G401 (cell line): ENCODE measurements at places on chromosomes 4 and X.

- no peak for DNase-seq
Observed at GRCh38 chr4:7501873-7502272, 67.1 kb upstream of the PSAPL1 start.

DNA sequence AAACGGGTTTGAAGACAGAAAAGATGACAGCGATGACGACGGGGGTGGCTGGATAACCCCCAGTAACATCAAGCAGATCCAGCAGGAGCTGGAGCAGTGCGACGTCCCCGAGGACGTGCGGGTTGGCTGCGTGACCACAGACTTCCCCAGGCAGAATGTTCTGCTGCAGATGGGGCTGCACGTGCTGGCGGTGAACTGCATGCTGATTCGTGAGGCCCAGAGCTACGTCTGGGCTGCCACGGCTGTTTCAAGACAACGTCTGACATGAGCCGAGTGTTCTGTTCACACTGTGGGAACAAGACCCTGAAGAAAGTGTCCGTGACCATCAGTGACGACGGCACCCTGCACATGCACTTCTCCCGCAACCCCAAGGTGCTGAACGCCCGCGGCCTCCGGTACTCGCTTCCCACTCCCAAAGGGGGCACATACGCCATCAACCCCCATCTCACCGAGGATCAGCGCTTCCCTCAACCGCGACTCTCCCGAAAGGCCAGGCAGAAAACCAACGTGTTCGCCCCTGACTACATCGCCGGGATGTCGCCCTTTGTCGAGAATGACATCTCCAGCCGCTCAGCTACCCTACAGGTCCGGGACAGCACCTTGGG lies 319.2 kb upstream of the SLC7A11 start:
- no peak for DNase-seq

DNA sequence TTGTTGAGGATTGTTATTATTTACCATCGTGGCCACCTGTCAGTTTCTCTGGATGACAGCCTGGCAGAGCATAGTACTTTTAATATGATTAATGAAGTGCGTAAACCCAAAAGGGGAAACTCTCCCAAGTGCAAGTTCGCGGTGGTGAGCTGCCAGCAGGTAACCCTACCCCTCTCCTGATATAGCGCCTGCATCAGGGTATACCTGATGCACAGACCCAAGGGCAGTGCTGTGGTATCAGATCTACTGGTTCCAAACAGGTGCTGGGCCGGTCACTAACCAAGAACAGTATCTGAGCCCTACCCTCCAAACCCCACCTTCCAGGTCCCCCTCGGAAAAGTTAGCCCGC lies 1.6 kb downstream of the RNF150 start:
- peak; percentile 45 for DNase-seq

DNA sequence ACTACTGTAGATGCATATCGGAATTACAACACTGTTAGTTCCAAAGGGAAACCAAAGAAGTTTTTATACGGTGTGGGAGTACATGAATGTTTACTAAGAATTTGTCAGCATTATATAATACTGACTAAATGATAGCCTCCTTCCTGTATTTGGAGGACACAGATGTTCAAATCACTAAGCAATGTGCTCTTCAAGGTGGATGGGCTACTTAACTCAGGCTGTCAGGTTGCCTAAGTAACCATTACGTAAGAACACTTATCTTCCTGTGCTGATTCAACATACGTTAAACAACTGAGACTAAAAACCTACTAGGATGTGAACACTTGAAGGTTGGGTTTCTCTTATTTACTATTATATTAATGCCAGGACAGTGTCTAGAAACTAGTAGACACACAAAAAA lies 81.9 kb upstream of the HPGD start:
- no peak for DNase-seq

- DNase-seq = no peak
Observed at GRCh38 chr4:67020438-67020797, 524.9 kb downstream of the CENPC start.

DNA sequence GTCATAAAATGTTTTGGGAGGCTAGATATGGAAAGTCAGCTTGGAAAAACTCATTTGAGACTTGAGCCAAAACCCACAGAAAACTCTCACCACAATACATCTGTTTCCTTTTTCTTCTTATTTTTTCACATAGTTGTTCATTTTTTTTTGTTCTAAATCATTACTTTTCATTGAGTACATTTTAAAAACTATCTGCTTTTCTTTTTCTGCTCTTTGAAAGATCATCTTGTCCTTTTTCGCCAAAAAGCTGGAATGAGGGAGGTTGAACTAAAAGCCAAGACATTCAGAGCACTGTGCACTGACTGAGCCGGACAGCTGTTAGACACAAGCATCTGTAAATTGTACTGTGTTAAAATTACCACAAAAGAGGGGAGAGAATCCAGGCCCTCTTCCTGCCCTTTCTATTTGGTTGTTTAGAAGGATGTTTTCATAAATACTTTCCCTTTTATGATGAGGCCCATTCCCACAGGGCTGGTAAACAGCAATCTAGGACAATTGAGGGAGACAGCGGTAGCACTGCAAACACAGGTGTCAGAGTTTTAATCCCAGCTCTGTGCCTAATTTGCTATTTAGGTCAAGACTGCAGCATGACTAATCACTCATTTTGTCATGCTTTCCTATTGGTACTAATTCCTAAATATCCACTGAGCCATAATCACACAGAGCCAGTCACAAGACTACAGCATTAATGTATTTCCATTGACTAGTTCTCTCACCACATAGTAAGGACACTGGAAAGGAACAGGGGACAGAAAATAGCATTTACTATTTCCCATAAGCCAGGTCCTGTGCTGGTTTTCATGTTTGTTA lies 7.3 kb upstream of the RNF150 start:
- no peak for DNase-seq

DNA sequence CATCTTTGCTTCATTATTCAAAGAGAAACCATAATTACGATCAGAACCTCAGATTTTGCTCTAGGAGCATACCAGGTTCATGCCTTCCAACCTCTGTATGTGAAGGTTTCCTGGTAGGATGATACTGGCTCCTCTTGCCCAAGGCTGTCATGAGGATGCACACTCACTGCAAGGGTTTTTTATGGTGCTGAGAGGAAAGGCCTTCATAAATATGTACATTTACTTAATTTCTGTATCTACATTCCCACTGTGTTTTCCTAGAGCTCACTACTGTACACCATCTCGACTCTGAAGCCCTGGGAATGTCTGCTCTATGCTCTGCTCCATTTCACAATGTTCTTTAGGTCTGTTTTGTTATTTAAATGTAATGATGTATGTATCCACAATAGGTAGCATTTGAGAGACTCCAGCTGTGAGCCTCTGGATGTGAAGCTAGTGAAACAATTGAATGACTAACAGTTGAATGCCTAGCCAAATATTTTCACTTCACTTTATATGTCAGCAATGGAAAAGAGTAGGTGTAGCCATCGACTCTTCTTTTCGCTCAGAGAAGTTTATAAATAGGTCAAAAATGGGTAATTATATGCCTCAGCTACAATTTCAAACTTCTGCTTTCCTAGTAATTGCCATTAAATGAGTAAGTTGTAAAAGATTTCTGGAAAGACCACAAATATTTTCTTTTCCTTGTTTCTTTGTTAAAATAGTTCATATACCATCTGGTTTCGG lies 228.0 kb downstream of the PALLD start:
- no peak for DNase-seq

DNA sequence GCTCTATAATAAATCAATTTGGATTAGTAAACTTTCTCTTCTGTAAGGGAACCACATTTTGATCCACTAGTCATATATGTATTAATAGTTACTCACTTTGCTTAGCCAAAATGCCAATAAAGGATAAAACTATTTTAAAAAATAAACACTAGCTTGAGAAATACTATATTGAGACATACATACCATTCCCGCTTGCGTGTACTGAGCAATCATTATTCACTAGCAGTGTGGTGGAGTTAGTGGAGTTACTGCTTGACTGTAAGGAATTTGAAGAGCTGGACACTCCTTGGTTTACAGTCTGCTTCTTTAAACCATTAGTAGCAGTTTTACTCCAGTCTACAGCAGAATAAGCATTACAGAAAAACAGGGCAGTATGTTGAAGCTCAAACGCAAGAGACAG lies 10.8 kb upstream of the PHKA2 start:
- DNase-seq = no peak

DNA sequence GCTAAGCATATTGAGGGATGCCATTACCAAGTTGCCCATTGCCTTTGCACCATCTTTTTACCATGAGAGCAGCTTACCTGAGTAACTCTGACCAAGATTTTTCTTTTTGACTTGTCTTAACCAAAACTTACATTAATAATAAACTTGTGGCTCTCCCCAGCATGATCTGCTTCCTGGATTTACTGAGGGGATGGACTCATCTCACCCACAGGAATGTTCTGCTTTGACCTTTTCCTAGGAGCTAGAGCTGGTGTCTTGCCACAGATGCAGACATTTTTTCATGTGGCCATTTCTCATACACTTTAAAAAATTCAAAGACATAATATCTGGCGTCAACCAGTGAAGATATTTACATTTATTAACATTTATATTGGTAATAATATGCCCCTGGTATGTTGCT lies 79.2 kb upstream of the EFHC2 start:
- DNase-seq = no peak

GRCh38 chr4:48746608-48747362 lies 33.3 kb downstream of the FRYL start:
- DNase-seq = no peak

DNA sequence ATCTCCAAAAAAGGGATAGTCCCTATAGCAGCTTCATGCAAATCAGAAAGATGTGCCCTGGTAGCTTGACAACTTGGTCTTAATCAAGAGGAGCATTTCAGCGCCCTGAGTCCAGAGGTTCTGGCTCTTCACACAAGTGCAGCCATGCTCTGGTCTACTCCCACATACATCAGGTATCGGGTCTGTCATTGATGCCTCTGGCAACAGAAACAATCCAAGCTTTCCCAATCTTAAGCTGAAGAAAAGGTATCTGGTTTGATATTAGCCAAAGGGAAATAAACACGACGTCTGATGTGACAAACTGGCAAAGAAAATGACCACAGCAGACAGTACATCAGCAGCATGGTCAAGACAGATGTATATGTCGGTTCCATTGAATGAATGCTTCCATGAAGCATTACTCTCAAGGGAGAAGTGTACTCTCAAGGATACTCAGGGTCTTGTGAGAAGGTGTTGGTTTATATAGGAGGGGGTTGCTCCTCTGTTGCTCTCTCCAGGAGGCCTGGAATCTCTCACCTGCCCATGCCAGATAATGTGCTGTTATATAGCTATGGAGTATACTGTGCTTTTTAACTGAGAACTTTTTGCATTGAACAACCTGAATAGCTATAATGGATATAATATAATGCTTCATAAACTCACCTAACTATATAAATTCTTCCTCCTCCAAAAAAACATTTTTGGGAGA lies 879.6 kb upstream of the PCDH10 start:
- no peak for DNase-seq

DNA sequence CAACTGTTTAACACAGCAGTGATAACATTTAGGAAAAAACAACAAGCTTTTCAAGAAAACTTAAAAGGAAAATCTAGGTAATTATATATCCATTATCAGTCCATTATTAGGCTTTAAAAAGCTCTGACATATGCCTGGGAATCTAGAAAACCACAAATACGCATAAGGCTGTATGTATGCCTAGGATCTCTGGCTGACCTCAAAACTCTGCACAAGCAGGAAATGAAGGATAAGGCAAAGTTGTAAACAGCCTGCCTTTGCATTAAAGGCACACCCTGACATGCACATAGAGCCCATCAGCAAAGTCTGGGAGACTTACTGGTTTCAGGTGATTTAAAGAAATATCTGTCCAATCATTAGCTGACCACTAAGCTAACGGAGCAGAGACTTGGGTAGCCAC lies 14.0 kb downstream of the TIMP1 start:
- no peak for DNase-seq

- no peak for DNase-seq
Observed at GRCh38 chr4:180106997-180107396, 2136.2 kb upstream of the TENM3 start.

DNA sequence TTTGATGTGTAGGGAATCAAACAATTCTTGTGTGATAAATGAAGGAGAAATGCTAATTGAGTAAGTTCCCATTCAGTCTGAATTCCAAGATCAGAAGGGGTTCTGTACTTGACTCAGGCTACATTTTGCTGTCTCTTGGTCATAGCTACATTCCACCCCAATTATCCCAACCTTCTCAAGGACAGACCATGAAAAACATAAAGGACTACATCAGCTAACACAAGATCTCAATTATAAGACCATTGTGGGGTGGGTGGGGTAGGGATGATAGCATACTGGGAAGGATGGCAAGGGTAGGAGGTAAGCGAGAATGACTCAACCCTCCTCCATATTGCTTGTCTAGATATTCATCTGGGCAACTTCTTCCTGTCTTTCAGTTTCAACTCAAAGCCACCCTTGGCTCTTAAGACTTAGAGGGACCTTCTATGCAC lies 87.4 kb upstream of the ETNPPL start:
- DNase-seq = no peak

DNA sequence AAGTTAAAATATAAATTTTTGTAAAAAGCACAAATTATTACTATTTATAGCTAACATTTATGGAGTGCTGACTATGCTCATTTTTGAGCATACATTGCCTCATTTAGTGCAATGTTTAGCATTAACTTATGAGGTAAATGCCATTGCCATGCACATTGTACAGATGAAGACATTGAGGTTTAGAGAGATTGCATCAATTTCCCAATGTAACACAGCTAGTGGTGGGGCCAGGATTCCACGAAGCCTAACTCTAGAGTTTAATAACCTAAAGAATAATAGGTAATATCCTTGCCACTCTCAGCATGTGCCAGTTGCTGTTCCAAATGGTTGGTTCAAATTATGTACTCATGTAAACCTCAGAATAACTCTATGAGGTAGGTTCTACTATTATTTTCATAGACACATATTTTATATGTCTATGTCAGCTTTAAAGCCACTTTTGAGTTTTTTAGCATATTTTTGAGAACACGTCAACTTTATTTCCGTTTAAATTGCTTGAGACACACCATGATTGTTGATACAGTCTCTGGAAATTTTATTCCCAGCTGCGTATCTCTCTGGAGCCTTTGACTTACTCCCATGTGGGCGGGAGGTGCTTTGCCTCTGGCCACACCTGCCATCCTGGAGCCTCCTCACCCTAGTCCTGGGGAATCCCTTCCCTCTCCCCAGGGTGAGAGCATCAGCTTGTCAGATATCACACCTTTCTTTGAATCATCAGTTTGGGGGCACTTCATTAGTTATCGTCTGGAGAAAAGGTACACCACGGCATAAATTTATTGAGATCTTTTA lies 10.8 kb upstream of the ADH1A start:
- DNase-seq = no peak

DNA sequence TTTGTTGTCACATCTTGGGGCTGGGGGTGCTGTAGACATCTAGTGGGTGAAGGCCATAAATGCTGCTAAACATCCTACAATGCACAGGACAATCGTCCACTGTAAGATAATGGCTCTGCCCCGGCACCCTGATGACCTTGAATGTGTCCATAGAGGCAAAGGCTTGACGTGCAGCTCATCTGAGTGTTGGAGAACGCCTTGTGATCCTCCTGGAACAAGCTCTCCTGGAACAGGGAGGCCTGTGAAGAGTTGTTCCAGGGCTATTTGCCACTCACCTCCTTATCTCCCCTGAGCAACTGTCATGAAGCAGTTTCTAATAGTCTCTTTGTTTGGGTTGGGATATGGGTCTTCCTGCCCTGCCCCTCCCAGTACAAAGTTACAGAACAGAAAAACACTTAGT lies 15.2 kb upstream of the PCYT1B start:
- no peak for DNase-seq
